RKO (cell line): ENCODE measurements at places on chromosomes 3 and 15.

- DNase-seq, result no peak
These were observed 54.4 kb downstream of the EIF3J start for GRCh38 chr15:44591326-44591725.

- peak; percentile 15 for DNase-seq
These were observed 126.8 kb upstream of the CPNE4 start for GRCh38 chr3:132161608-132162007.

- DNase-seq, result no peak
These were observed 1346.1 kb upstream of the EPHA6 start for GRCh38 chr3:95468331-95468730.

DNA sequence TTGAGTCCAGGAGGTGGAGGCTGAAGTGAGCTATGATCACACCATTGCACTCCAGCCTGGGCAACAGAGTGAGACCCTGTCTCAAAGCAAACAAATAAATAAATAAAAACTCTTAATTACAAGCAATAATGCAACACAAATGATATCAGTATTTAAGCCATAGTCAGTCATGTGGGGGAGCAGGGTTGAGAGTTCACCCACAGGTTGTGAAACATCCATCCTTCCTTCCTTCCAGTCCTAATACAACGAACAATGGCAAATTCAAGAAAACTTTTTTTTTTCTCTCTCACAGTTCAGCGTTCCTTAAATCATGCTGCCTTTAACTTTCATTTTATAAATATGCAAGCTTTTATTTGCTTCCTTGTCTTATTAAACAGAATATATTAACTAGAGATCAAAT, 24.1 kb downstream of the ZNF592 start:
- DNase-seq, result no peak

DNA sequence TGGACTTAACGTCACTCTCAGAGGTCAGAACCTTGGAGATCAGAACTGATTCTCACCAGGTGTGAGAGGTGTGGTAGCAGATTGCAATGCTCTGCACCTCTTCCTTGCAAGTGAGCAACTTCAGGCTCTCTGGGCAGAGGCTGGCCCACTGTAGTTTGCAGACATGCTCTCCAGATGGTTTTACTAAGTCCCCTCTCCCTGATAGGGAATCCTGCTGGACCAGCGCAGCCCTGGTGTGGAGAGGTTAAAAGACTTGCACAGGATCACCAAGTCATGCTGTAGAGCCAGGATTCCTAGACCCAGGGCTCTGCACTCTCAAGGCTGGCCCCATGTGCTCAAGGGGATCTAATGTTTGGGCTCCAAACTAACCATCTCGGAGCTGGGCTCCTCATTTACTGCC, 62.2 kb downstream of the RPL39L start:
- no peak for DNase-seq

- no peak for DNase-seq
These were observed 125.2 kb downstream of the CFAP20DC start for GRCh38 chr3:58924578-58924977.

- no peak for DNase-seq
These were observed 28.7 kb downstream of the PFN2 start for GRCh38 chr3:149941946-149942345.

GRCh38 chr3:31671976-31672375, 139.3 kb downstream of the STT3B start:
- DNase-seq, result no peak

DNA sequence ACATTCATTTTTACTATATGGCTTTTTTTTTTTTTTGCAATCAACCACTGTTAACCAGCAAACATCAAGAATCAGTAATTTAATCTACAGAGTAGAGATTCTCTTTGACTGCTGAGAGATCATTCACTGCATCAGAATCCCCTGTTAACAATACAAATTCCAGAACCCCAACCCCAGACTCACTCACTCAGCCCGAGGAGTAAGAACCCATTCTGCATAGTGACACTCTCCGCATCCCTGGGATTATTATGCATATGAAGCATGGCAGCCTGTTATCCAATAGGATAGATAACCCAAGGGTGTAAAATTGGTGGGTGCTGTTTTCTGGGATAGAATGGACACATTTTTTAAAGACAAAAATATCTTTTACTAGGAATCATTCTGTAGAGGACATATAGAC, 76.3 kb upstream of the CCDC39 start:
- no peak for DNase-seq

DNA sequence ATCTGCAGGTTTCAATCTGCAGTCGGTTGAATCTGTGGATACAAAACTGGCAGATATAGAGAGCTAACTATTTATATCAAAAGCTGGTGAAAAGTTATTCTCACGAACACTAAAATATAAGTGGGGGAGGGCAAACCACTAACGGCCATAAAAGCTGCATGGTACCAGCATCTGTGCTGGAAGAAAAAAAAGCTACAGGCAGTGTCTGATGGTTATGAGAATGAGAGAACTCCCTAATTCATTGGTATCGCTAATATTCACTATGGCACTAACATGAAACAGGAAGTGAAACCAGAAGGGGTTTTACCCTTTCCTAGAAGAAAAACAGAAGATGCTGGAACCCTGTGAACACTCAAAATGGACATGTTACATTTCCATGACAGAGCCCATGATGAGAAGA, 15.9 kb downstream of the CEP70 start:
- DNase-seq, result no peak

- DNase-seq, result no peak
These were observed 19.0 kb downstream of the USP13 start for GRCh38 chr3:179671747-179672242.

DNA sequence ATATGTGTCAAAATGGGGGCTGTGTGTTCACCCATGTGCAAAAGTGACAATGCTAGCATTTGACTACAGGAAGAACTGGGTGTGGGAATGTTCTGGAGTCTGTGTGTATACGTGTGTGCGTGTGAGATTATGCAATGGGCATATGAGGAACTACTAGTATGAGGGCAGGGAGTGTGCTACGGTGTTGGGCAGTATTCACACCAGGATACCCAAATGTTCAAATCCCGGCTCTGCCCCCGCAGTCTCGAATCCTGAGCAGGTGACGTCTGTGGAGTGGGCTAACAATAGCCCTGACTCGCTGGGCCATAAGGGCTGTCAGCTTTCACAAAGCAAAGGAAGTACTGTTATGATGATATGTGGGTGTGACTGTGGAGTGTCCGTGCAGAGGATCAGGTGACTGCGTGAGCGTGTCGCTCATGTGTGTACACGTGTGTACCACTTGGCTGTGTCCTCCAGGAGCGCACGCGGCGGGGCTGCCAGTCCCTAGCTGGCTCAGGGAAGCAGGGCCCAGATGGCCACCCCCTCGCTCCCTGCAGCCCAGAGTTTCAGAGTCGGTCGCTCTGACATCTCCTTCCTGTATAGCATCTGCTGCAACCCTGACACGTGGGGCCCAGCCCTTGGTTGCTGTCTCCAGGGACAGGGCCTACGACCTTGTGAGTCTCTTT, 27.2 kb downstream of the IQSEC1 start:
- DNase-seq, result no peak

- DNase-seq, result no peak
These were observed 9.0 kb downstream of the NIPA1 start for GRCh38 chr15:22795206-22796063.

DNA sequence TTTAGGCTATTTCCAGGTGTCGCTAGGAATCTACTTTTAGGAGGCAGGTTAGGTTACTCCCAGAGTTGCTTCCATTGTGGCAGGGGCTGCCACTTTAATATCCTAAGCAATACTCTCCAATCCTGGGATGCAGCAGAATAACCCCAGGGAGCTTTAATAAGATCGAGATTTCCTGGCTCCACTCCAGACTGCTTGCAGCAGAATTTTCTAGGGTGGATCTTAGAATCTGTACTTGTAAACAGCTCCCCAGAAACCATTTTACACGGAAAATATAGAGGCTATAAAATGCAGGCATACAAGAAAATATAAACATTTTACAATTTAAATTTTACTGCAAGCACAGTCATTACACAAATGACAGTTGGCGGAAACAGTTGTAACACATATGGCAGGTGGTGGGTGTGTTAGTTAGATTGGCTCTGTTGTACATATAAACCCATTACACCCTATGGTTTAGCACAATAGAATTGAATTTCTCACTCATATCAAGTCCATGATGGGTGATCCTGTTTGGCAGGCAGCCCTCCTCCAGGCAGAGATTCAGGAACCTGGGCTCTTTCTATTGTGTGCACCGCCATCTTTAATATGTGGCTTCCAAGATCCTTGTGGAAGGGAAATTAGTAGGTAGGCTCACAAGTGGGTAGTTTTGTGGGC, 35.0 kb upstream of the TNFAIP8L3 start:
- no peak for DNase-seq

DNA sequence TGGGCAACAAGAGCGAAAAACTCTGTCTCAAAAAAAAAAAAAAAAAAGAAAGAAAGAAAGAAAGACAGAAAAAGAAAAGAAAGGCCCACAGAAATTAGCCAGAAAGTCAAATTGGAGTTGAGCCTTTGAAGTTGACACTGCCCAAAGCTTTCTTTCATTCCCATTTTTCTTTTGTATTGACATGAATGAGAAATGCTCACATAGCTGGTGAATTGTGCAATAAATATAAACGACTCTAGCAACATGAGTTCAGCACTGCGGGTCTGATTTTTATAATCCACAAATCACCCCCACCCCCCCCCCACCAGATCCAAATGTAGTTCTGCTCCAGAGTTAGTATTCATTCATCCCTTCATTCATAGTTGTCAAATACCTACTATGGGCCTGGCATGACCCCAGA, 37.4 kb downstream of the SLC6A1 start:
- DNase-seq, result no peak

DNA sequence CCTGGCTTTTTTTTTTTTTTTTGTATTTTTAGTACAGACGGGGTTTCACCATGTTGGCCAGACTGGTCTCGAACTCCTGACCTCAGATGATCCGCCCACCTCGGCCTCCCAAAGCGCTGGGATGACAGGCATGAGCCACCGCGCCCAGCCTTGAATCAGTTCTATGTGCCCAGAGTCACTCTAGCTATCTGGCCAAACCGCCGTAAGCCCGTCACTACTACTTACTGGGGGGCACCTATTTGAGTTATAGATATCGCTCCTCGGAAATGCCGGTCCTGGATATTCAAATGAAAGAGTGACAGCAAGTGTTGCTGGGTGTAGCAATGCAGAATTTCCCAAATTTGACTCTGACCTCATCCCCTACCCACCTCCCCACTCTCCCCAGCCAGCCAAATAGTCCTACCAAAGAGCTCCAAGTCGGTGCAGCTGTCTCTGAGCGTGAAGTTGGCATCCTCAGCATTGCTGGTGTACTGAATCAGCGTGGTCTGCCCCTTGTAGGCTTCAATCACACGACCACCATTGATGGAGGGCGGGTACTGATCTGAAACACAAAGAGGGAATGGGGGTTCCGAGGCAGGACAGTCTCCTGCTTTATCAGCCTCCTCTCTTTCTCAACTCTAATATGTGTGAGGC, 38.1 kb downstream of the MUC20 start:
- DNase-seq, result no peak

DNA sequence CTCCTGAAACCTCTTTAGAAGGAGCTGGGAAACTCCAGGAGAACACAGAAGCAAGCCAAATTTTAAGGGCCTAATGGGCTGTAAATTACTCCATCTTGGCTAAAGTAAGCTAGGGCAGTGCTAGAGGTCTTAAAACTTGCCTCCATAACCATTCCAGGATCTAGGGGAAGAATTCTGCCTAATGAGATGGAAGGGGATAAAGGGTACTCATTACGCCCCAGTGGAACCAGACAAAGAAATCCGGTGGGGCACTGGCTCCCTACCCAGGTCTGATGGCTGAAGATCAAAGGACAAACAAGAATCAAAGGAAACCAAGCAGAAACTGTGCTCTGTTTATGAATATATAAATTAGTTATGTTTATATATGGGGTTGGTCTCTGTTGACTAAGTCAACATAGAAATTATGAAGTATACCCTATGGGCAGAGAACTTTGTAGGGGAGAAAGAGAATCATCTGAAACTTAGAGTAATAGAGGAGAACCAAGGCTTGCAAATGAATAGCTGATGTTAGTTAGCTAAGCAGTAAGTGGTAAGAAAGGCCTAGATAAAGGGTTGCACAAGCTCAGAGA, 57.8 kb downstream of the NCEH1 start:
- no peak for DNase-seq

DNA sequence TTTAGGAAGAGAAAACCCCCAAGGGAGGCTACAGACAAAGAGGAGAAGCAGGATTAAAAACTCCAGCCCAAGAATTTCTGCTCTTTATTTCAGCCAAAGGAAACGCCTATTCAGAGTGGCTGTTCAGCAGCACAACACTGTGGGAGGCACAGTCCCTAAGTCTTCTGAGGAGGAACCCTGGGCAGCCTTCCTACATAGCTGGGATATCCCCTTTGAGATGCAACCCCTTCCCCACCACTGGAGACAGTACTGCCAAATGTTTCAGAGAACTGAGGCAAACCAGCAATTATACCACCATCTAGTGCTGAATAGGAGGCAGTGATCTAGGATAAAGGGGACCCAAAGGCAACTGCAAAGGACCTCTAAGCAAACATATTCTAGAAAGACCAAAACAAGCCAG, 168.1 kb downstream of the VPS13C start:
- no peak for DNase-seq

GRCh38 chr15:22989576-22990477, 9.7 kb upstream of the CYFIP1 start:
- DNase-seq, result no peak

DNA sequence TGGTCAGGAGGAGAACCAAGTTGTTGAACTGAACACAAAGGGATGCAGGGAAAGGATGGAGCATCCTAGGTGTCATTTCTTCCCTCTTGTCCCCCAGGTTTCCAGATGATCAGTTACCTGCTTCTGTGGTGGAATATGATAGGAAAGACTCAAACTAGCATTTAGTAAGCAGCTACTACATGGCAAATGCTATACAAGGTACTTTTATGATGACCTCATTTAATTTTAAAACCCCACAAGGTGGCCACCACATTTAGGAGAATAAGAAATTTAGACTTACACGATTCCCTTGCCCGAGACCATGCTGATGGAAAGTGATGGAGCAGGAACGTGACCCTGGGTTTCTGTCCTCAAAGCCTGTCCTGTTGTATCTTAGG, 40.9 kb downstream of the CCR4 start:
- DNase-seq, result no peak

- DNase-seq, result no peak
These were observed 90.0 kb downstream of the ARIH1 start for GRCh38 chr15:72564091-72564490.

GRCh38 chr3:179072100-179072438, 460 bp upstream of the ZMAT3 start:
- DNase-seq, result no peak

- no peak for DNase-seq
These were observed 5.3 kb downstream of the LRRC15 start for GRCh38 chr3:194364314-194364651.

- DNase-seq, result no peak
These were observed 382.5 kb downstream of the TBC1D5 start for GRCh38 chr3:17359911-17360310.

GRCh38 chr3:46895761-46896160, 18.2 kb downstream of the PTH1R start:
- no peak for DNase-seq

DNA sequence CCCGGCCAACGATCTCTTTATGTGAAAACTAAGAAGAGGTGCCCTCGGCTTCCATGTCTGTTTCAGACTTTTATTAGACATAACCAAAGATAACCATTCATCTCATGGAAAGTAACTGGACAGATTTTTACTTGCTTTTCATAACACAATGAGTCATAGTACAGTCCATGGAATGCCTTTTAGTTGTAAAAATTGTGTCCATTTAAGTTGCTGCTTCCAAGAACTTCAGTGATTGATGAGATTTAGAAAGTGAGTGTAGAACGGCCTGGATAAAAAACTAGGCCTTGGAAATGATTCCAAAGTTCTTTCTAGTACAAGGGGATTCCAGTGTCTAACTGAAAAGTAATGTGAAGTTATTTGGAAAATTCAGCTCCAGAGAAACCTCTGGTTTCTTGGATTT, 10.8 kb downstream of the EIF2AK4 start:
- DNase-seq, result no peak

GRCh38 chr3:46062679-46063078, 35.4 kb upstream of the XCR1 start:
- no peak for DNase-seq
